ENCODE measurements at places on chromosomes 1 and 21. TPM values are rescaled to one million over a fixed set of nuclear protein-coding genes. Genes with fewer than 3 reads are reported as not detected.

B3GALT5 gene
- total RNA-seq: 0.29 TPM

FMOD gene
- 119 TPM for total RNA-seq

DNA sequence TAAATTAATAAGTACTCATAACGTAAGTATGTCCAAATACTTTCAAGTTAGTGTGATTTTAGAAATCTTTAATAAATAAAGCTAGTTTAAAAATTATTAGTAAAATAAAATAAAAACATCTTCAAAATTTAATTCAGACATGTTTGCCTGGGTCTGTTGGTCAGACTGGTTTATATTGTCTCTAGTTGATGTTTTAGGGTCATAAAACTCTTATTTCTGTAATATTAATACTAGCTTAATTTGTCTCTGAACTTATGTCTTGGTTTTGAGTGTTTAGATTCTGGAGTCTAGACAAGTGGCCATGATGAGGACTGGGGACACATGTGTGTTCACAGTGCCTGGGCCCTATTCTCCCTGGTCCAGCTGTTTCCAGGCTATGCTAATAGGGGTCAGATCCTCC lies 184.5 kb upstream of the TNR start:
- no peaks in the 10 kb centered on the region for H3K4me1 ChIP-seq
- H3K4me3 ChIP-seq: no peak overlapping the region
- H3K27ac ChIP-seq: no peak overlapping the region
- H3K27me3 ChIP-seq: no peaks in the 10 kb centered on the region
- no peaks in the 10 kb centered on the region for H3K36me3 ChIP-seq

DNA sequence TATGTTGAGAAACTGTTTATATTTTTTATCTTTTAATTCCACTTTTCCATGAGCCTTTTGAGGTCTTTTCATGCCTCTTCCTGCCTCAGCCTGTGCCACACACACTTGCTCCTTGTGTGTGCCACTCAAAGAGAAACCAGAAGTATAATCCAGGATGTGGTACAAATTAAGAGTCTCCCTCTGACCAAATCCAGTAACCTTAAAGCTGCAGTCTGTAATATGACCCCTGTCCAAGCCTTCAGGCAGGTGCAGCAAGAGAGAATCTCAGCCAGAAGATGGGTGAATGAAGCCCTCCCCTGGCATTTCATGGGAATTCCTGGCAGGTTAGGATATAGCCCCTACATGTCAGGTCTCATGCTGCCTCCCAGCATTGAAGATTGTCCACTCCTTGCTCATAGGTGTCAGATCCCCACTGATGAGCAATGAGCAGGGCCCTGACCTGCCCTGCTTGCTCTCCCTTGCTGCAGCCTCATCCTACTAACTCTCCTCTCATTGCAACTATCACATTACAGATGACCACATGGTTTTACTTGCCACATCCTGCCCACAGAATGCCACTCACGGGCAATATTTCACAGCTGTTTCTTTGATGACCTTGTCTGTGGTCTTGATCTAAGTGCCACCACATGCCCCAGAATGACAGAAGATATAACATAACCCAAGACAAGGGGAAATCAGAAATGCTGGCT lies 169.3 kb downstream of the SEC16B start:
- no peak overlapping the region for H3K4me3 ChIP-seq
- H3K27ac ChIP-seq: no peak overlapping the region
- no peaks in the 10 kb centered on the region for H3K36me3 ChIP-seq
- no peaks in the 10 kb centered on the region for H3K27me3 ChIP-seq

DNA sequence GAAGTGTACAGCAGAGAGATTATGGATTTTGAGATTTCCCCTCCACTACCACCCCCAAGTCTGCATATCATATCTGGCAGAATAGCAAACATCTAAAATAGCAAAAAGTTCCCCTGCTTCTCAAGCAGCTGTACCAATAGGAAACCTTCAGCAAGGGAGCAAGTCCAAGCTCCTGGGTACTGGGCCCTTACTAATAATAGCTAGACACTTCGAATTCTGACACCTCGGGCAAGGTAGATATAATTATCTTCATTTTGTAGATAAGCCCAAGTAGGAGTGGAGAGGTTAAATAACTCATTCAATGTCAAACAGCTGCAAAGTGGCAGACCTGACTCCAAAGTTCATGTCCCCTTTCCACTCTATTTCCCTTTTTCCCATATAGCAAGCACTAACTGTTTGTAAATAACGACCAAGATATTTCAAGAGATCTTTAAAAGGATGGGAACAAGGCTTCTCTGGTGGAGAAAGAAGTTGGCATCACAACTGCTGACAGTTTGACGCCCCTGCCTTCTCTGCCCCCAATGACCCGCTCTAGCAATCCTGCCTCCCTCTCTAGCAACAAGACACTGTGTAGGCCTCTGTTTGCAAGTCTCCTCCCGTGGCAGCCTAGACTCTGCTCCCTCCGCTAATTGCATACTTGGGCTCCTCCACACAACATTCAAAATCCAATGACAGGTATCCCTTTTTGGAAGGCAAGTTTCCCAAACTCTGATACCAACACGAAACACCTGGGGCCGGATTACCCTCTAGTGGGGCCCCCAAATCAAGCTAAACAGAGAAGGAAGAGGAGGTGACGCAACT lies 18.7 kb upstream of the ADAR start:
- no peak for DNase-seq
- peak overlapping the region; percentile 82 for H3K4me3 ChIP-seq
- H3K27ac ChIP-seq: peak overlapping the region; percentile 91
- peaks cover 3% of the 10 kb centered on the region for H3K4me1 ChIP-seq
- H3K36me3 ChIP-seq: no peaks in the 10 kb centered on the region

- no peak for DNase-seq
- no peaks in the 10 kb centered on the region for H3K36me3 ChIP-seq
- no peak overlapping the region for H3K27ac ChIP-seq
- no peak overlapping the region for H3K4me3 ChIP-seq
- H3K27me3 ChIP-seq: no peaks in the 10 kb centered on the region
These were observed 37.3 kb downstream of the CHAF1B start for GRCh38 chr21:36422279-36423098.

DNA sequence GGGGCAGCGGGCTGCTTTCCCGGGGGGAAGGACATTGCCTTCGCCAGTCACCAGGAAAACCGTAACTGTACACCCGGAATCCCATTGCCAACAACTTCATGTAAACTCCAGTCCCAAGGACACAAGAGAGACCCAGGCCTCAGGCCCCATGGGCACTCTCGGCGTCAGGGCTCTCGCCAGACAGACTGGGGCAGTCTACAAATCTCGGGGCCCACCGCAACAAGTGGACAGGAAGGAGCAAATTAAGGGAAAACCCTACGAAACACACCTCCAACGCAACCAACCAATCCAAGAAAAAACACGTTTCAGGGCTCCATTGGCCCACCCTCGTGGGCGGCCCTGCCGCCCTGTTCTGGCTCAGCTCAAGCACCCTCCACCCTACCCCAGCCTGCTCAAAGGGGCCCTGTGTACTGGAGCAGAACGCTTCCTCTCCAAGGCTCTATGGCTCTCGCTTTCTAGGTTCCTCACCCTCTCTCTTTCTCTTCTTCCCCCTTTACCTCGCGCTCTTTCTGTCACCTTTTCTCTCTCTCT lies 4.6 kb upstream of the ZNF678 start:
- no peak for DNase-seq
- no peaks in the 10 kb centered on the region for H3K4me1 ChIP-seq
- no peak overlapping the region for H3K4me3 ChIP-seq
- no peaks in the 10 kb centered on the region for H3K36me3 ChIP-seq

DNA sequence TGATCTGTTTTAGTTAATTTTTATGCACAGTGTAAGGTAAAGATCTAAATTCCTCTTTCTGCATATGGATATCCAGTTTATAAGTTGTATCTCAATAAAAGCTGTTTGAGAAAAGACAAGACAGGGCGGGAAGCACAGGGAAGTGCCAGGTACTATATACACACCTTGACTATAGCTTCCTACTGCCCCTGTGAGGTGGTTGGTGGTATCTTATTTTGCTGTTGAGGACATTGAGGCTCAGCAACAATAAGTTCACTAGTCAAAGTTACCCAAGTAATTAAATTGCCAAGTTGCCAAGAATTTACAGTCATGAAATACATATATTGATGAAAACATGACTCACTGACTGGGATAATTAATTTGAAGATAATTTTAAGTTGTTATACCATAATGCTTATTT lies 109.1 kb downstream of the CD247 start:
- H3K27me3 ChIP-seq: no peaks in the 10 kb centered on the region
- H3K4me3 ChIP-seq: no peak overlapping the region
- no peak overlapping the region for H3K27ac ChIP-seq
- DNase-seq: no peak
- no peaks in the 10 kb centered on the region for H3K36me3 ChIP-seq

GRCh38 chr1:227257964-227258363 lies 60.3 kb downstream of the CDC42BPA start:
- no peak overlapping the region for H3K27ac ChIP-seq
- no peaks in the 10 kb centered on the region for H3K27me3 ChIP-seq
- DNase-seq: no peak
- H3K4me3 ChIP-seq: no peak overlapping the region
- H3K36me3 ChIP-seq: no peaks in the 10 kb centered on the region
- no peaks in the 10 kb centered on the region for H3K4me1 ChIP-seq

All from uterus (tissue), 4 donors.